ENCODE measurements at places on chromosomes 13 and 19.

- no peak for DNase-seq
Observed at GRCh38 chr13:65605396-65605795, 1624.7 kb downstream of the PCDH9 start.

DNA sequence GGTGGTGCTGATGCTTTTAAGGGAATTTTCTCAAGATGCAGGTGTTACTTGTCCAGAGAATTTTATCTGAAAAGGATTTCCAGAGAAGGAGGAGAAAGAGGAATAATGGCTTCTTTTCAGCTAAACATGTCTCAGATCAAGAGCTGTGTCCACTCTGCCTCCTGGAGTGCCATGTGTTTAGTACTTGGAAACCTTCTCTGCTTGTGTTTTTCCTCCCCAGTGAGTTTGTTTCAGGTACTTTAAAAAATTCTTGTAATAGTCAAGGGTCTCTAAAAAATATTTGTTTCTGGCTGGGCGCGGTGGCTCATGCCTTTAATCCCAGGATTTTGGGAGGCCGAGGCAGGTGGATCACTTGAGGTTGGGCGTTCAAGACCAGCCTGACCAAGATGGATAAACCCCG lies 22.7 kb downstream of the ZNF431 start:
- DNase-seq = no peak

DNA sequence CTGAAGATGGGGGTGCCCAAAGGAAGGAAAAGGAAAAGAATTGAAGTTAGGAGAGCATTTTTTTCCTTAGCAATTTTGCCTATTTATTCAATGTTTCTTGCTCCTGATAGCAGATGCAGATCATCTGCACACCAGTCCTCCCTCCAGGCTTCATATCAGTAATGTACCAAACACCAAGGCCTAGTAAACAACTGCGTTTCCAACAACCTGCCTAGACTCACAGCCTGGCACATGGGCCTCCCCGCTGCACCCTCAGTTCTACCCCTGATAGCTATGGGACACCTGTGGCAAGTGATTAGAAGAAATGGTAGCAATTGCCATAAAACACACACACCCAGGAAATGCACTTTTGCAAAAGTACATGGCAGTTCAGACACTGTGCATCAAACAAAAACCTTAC lies 30.4 kb upstream of the HMGB1 start:
- no peak for DNase-seq

DNA sequence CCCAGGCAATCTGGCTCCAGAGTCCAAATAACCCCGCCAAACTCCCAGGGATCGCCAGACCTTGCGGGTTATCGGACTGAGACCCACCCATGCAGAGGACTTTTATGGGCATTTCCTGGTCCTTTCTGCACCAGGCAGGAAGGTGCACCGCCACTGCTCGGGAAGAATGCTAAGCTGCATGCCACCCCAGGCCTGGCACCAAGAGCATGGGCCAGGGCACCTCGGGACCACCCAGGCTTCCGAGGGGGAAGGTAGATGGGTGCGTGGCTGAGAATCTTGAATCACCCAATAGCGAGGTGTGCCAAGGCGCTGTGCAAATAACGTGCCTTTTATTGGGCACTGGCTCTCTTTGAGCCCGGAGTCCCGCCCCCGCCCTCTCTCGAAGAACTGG lies 422 bp upstream of the ZNF575 start:
- DNase-seq = no peak

DNA sequence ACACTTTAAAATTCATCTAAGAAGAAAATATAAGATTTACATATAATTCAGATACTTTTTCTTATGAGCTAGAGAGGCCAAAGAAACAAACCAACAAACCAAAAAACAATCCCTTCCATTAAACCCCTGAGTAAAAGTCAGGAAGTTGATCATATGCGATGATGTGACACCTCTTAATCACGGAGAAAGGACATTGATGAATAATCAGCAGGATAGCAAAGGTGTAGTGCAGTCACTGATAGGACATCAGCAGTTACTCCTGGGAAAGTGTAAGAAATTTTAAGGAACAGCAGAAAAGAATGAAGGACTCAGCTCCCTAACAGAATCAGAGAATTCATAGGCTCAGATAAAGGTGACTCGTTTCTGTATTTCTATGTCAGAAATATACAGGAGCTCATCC lies 202.4 kb upstream of the EDNRB start:
- no peak for DNase-seq

- no peak for DNase-seq
Observed at GRCh38 chr19:11624069-11624463, 26.8 kb downstream of the ZNF627 start.

- DNase-seq = no peak
Observed at GRCh38 chr19:49636233-49636932, 3.6 kb downstream of the RRAS start.

- DNase-seq = no peak
Observed at GRCh38 chr13:106963151-106963550, 395.2 kb upstream of the ARGLU1 start.

GRCh38 chr19:36008336-36008978 lies at the start of gene SYNE4:
SYNE4 (minus strand) TSS chr19:36008813; CDS start chr19:36008681, 132 bp downstream.
- no peak for DNase-seq

DNA sequence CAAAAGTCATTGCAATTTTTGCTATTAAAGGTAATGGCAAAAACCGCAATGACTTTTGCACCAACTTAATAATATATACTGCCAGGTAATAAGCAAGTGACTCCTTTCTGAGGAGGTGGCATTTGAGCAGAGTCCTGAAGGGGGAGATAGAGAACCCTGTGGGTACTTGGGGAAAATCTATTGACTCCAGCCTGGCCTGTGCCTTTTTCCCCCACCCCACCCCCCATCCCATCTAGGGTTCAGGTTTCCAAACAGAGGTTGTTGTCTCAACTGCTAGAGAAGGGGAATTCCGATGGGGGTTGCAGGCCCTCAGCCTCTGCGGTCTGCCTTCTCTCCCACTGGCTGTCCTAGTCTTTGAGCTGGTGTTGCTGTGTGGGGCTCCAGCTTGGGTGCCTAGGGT lies 11.5 kb downstream of the S1PR2 start:
- DNase-seq = no peak

DNA sequence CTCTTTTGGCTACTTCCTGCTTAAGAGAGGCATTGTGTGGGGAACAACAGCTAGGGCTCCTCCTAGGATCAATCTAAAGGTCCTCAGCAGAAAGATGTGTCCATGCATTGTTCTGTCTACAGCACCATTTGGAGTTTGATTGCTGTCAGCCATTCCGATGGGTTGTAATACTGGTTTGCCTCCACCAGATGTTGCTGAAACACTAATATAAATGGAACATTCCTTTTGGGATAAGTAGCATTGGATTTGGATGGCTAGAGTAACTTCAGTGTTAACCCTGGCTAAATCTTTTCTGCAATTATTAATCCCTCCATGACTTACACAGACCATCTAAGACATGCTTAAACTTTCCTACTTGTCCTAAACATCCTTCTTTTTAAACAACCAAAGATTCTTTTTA lies 104.2 kb downstream of the TDRD3 start:
- DNase-seq = no peak

- no peak for DNase-seq
Observed at GRCh38 chr13:40243047-40243446, 423.4 kb downstream of the FOXO1 start.

Data from activated CD8-positive, alpha-beta memory T cell treated with anti-CD3 and anti-CD28 coated beads for 1 hour (primary cell).